ENCODE measurements at places on chromosomes 16 and 17.

- no peak for DNase-seq
Measured at GRCh38 chr16:67210069-67210937, 11.4 kb downstream of the ELMO3 start.

- DNase-seq = no peak
Measured at GRCh38 chr16:74743045-74743667, 31.5 kb downstream of the FA2H start.

DNA sequence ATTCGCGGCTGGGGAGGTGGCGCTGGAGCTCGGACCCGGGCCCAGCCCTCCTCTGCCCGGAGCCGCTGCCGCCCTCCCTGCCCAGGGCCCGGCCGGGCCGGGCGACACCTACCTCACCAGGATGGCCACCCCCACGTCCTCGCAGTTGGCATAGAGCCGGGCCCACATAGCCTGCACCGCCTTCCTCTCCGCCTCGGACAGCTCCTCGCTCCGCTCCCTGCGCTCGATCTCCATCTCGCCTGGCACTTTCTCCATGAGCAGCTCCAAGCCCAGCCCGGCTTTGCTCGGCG, 276 bp downstream of the CYGB start:
- no peak for DNase-seq

GRCh38 chr17:50218771-50219315, 17.4 kb upstream of the COL1A1 start:
- DNase-seq = no peak

GRCh38 chr16:22711847-22712246, 102.1 kb upstream of the HS3ST2 start:
- DNase-seq = no peak

DNA sequence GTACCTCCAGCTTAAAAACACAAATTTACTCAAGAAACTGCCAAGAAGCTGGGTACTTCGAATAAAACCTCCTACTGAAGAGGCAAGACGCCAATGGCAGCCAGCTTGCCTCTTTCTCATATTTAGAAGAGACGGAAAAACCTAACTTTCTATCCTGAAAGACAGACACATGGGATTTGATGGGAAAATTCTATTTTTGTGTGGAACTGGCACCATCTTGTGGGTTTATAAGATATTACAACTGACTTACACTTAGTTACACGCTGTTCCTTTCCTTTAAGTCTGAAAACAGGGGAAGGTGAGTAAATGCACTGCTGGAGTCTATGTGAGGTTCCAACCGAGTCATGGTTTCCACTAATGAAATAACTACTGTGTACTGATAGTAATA, 10.3 kb downstream of the ZNF18 start:
- DNase-seq = no peak

- DNase-seq = no peak
Measured at GRCh38 chr17:61799812-61800484, 63.4 kb downstream of the BRIP1 start.

DNA sequence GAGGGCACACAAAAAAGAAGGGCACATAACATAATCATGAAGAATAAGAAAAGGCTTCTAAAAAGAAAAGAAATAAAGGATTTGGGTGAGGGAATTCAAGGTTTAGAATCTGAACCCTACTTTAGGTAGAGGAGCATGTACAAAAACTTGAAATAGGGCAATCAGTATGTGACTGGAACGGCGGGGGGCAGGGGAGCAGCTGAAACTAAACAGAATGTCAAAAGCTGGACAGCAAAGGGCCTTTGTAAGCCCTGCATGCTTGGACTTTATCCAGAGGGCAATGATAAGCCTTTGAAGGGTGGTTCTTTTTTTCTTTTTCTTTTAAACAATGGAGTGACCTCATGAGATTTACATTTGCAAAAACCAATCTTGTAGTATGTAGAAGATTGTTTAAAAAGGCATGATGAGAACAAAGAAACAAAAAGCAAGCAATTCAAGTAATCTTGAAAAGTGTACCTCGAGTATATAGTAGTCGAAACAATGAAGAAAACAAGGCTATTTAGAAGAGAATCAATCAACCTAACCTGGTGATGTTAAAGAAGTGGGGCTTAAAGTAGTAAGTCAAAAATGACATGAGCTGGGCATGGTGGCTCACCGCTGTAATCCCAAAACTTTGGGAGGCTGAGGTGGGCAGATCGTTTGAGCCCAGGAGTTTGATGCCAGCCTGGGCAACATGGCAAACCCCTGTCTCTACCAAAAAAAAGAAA, 46.7 kb upstream of the ANKFY1 start:
- no peak for DNase-seq

DNA sequence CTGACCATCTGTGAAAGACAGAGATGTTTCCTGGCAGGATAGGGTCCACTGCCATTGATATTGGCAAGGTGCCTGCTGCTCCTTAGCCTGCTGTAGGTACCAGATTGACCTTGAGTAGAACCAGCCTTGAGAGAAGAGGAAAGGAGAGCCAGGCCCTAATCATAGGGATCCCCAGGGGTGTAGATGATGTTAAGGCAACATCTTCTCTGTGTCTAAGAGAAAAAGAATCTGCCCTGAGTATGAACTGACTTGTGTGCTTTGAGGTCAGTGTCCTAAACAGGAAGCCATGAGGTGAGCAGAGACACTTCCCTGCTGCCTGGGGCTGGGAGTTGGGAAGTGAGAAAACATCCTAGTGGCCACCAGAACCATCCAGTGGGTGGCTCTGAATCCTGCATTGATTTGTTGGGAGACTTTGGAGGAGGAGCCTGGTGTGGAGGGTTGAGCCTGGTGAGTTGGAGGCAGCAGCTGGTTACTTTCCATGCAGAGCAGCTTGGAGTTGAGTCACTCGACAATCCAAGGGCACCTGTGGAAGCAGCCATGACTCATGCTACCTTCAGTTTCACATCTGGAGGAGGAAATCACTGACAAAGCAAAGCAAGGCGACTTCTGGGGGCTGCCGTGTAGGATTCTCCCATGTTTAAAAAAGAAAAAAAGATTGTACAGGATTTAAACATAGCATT, 47.8 kb downstream of the BMERB1 start:
- peak; percentile 25 for DNase-seq

DNA sequence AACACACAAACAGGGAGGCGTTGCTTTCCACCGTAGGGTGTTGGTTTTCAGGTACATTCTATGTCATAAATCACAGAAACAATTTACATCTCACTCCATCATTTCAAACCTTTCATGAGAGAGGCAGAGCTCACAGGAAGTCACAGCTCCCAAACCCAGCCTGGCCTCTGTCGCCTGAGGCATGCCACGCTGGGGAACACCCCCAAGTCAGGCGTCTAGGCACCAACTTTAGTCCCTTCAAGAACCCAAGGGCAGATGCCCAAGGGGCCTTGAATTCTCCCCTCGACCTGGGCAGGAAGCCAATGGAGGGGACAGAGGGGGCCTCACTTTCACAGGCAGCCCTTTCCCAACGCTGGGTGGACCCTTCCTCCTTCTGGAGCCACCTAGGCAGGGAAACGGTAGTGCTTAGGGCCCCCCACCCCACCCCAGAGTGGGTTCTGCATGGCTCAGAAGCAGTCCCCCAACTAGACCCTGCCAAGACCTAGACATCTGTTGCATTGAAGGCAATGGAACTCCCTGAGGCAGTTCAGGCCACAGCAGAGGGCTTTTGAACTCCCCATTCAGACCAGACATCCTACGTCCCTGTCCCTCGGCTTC, 10.6 kb downstream of the TBX4 start:
- no peak for DNase-seq

DNA sequence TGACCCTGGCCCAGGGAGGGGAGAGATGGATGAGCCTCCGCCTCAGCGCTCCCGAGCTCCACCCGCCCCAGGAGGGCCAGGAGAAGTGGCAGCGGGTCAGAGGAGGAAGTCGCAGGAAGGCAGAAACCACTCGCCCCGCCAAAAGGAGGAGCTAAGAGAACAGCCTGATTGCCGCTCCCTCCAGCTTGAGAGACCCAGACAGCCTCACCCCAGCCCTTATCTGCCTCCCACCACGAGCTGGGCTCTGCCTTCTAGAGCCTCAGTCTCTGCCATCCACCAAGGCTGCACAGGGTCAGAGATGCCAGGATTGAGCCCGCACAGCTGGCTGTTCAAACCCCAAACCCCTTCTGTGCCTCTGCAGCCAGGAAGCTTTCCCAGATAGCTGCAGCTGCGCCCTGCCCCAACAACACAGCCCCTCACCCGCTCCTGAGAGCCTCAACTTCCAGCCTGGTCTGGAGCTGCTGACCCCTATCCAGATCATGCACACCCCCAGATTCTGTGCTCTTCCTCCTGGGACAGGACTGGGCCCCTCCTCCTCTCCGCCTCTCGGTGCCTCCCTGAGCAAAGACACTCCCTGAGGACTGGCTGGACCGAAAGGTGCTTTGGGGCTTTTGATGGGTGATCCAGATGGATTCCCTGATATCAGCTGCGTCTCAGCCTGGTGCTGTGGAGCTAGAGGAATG, 1.0 kb upstream of the ATP2A3 start:
- peak; percentile 73 for DNase-seq

- no peak for DNase-seq
Measured at GRCh38 chr16:85429776-85430522, 183.2 kb upstream of the GSE1 start.

GRCh38 chr17:41345992-41346391, 4.6 kb downstream of the KRT33A start:
- DNase-seq = no peak

DNA sequence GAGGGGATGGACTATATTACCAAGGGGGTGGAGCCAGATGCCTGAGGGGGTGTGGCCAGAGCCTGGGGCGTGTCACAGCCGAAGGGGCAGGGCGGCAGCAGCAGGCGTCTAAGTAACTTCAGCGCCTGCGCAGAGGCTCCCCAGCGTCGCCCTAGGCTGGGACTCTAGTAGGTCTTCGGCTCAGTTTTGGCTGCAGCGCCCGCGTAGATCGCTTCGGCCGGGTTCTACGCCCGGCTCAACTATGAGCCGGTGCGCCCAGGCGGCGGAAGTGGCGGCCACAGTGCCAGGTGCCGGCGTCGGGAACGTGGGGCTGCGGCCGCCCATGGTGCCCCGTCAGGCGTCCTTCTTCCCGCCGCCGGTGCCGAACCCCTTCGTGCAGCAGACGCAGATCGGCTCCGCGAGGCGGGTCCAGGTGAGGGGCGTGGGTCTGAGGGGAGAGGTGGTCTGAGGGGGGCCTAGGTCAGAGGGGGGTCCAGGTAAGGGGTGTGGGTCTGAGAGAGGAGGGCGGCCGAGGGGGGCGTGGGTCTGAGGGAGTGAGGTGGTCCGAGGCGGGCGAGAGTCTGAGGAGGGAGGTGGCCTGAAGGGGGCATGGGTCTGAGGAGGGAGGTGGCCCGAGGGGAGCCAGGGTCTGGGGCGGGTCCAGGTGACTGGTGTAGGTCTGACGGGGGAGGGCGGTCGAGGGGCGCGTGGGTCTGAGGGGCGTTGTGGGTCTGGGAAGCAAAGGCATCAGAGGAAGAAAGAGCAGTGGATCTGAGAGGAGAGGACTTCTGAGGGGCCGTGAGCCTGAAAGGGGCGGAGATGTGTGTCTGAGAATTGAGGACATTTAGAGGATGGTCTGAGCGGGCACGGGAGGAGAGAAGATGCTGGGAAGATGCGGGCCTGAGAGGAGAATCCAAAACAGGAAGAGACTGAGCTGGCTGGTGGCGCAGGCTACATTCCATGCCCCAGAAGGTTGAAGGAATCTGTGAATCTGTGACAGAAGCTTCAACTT, at the start of gene LPCAT2:
TSS of gene LPCAT2 (plus strand) at position 132 of the 991 bp plus-strand sequence. CDS start at position 242, 110 bp downstream.
- DNase-seq = no peak

DNA sequence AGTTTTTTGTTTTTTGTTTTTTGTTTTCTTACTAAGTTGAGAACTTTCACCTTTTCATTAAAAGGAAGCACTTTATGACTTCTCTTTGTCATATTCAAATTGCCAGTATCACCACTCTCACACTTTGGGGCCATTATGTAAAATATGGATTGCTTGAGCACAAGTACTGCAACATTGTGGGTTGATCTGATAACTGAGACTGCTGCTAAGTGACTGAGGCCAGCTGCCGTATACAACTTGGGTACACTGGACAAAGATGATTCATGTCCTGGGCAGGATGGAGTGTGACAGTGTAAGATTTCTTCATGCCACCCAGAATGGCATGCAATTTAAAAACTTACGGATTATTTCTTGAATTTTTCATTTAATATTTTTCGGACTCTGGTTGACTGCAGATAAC, 7.8 kb downstream of the TTC19 start:
- no peak for DNase-seq

DNA sequence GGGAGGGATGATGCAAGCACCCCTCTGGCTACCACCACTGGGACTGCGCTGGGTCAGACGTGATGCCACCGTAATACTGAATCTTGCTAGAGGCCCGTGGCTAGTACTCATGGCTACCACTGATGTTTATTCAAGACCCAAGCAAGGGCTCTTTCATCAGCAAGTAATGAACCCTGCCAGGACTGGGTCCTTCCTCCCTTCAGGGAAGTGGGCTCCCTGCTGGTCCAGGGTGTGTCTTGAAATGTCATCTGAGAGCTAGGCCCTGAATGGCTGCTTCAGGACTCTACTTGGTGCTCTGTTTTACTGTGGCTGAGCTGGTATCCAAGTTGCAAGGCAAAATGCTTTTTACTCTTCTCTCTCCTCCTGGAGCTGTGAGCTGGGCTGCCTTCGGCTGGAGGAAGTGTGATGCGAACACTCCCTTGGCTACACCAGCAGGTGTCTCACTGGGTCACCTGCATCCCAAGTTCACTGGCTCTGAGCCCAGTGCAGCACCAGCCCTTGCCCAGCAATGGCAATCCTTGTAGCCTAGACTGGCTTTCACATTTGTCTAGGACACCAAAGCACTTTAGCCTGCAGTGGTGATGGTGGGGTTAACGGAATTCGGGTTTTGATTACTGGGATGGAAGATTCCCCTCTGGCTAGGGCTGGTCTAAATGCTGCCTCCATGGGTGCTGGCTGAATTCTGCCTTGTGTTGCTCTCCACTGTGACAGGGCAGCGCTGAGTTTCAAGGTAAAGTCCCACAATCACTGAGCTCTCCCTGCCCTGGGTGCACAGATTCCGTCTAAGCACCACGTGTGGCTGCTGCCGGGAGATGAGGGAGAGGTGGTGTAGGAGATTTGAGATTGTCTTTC, 98.6 kb downstream of the USP22 start:
- DNase-seq = no peak

DNA sequence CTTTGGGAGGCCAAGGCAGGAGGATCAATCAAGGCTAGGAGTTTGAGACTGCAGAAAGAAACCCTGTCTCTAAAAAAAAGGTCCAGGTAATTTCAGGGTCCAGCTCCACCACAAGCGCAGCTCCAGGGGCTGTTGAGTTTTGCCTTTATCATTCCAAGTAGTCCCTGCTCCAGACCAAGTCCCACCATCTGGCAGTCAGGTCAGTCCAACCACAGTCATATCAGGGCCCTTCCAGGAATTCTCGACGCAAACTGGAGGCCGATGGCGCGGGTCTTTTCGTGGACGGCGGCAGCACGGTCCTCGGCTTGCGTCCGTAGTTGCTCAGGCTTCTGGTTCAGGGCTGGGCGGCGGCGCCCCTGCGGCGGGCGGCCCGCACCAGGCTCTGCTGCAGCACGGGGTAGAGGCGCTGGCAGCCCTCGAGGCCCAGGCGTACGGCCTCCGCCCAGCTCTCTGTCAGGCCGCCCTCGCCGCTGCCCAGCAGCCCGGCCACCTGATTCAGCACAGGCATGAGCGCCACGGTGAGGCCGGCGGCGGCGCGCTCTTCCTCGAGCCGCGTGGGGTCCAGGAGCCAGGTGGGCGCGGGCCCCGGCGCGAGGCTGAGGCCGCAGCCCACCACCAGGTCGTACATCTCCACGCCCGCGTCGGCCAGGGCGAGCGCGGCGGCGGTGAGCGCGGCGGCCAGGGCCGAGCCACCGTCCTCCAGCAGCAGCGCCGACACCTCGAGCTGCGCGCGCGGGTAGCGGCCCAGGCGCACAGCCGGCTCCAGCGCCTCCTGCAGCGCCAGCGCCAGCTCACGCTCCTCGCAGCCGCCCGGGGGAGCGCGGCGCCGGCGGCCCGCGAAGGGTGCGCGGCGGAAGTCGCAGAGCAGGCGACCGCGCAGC, 752 bp downstream of the EXOSC6 start:
- DNase-seq = no peak

- DNase-seq = no peak
Measured at GRCh38 chr17:65158041-65158440, 20.9 kb downstream of the RGS9 start.
